CD8-positive, alpha-beta T cell (primary cell): ENCODE measurements at places on chromosomes 12 and 14.
A peak's percentile ranks its signal among the peaks of the same experiment; 100 is the strongest.

- no peak for DNase-seq
Measured at GRCh38 chr14:55122440-55122986, 6.5 kb upstream of the LGALS3 start.

GRCh38 chr14:23538050-23538718 is 13.4 kb downstream of the ZFHX2 start:
- no peak for DNase-seq

DNA sequence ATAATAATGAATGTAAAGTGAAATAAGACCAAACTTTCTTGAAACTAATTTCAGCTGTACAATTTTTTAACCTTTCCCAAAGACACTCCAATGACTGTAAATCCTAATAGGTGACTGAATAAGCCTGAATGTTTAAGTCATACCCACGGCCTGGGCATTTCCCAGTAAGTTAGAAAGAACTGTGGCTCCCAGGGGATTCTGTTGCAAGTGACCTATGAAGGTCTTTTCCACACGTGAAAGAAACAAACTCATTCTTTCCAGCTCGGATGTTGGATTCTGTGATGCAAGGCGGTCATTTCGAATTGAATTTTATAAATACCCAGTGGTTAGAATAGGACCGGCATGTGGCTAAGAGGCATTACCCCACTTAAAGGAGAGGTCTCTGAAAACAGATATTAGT is 1134.4 kb downstream of the GALC start:
- no peak for DNase-seq

DNA sequence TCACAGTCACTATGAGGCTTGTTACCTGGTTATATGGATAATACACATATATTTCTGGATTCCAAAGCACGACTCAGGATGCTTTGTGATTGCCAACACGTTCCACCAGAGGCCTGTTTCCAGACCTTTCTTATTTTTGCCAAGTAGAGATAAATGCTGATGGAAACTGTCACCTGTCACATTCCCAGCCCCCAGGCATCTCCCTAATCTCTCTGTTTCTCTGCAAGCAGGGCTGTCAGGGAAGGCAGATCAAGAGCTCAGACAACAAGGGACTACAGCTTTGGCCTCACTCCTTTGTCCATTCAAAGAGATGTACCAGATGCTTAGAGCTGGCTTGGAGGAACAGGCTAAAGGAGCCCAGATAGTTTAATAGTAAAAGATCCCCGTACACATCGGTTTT is 21.8 kb upstream of the DDHD1 start:
- DNase-seq = no peak

- DNase-seq = no peak
Measured at GRCh38 chr14:38964630-38965029, 138.4 kb downstream of the SEC23A start.

DNA sequence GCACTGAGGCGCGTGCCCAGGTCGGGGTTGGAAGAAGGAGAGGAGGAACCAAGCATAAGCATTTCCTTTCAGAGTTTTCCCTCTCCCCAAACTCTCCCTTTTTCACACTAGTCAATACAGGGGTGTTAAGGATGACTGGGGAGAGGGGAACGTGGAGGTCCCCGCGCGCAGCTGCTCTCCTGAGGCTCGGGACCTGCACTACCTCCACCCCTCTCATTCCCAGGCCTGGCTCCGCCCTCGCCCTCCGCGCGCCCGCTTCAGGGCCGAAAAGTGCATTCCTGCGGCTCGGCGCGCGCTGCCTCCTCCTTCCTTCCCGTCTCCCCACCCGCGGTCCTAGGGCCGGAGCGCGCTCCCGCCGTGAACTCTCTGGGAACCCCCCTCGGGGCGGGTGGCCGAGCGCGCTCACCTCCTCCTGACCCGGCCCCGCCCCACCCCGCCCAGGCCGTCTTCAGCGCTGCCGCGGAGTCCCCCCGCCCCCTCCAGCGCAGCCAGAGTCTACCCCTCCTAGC is 11.3 kb downstream of the RARG start:
- DNase-seq = peak; percentile 84

DNA sequence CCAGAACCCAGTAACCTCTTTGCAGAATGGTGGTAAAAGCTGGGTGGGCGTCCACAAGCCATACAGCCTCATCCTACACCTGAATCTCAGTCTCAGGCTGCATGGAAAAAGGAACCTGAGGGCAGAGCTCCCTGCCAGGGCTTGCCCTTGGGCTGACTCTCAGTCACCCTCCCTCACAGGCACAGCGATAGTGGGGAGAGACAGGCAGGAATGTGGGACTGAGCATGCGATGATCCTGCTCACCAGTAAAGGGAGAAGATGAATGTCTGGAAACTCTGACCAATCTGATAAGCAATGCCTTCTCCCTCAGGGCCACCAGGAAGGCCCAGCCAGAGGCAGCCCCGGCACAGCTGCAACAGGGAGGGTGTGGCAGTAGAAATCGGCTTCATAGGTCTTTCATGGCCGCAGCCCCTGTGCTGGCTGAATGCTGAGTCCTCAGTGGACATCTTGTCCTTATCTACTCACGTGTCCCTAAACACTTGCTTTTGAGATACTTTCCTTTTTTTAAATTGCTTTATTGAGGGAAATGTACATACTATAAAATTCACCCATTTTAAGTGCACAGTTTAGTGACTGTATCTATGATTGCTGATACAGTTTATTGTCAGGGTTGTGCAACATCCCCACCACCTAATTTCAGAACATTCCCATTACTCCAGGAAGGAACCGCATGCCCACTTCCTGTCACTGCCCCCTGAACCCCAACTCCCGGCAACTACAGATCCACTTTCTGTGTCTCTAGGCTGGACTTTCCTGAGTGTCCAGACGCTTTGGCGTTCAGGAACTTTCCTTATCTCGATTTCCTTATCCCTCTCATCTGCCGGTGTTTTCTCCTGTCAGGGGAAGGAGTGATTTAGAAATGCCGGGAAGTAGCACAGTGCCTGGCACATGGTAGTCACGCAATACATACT is 258.1 kb downstream of the PCNX1 start:
- DNase-seq = no peak

- DNase-seq = no peak
Measured at GRCh38 chr12:52285851-52286530, 5.3 kb downstream of the KRT81 start.

DNA sequence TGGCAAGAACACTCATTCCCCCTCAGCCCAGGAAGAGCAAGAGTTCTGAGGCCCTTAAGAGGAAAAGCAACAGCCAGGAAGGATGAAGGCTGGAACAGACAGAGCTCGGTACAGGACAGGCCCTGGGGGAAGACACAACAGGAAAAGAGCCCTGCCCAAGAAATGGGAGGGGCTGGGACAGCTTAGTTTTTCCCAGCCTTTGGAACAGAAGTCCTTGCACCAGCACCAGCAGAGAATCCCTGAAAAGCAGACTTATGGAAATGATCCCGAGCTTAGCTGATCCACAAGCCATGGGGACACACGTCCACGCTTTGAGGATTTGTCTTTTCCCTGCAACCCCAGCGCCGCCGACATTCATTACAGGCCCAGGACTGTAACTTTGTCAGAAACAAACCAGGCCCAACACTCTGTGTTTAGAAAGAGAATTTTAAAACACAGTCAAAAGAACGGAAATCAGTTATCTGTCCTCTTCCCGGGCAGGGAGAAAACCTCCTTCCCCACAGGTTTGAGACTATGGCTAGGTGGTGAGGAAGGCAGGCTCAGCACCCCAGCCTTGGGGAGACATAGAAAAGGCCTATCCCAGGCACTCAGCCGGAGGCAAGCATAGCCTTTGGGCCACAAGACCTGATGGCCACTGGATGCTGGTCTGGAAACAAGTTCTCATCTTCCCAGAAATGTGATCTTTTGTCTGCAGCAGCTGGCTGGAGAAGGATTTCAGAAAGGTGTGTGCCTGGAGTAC is 4.0 kb upstream of the AVIL start:
- DNase-seq = no peak

- no peak for DNase-seq
Measured at GRCh38 chr12:88406905-88407304, 173.4 kb downstream of the KITLG start.

- no peak for DNase-seq
Measured at GRCh38 chr12:62552906-62553556, 86.4 kb downstream of the MON2 start.

GRCh38 chr14:24052656-24053547 is 1.1 kb downstream of the CARMIL3 start:
- DNase-seq = no peak

- no peak for DNase-seq
Measured at GRCh38 chr14:66105815-66106214, 380.4 kb upstream of the CCDC196 start.

- DNase-seq = no peak
Measured at GRCh38 chr12:19120795-19121194, 8.7 kb upstream of the PLEKHA5 start.

GRCh38 chr12:95554532-95555071 is 3.3 kb upstream of the USP44 start:
- no peak for DNase-seq

- no peak for DNase-seq
Measured at GRCh38 chr12:23830210-23830609, 119.3 kb downstream of the SOX5 start.

GRCh38 chr12:101619858-101620761 is 25.3 kb downstream of the MYBPC1 start:
- no peak for DNase-seq

DNA sequence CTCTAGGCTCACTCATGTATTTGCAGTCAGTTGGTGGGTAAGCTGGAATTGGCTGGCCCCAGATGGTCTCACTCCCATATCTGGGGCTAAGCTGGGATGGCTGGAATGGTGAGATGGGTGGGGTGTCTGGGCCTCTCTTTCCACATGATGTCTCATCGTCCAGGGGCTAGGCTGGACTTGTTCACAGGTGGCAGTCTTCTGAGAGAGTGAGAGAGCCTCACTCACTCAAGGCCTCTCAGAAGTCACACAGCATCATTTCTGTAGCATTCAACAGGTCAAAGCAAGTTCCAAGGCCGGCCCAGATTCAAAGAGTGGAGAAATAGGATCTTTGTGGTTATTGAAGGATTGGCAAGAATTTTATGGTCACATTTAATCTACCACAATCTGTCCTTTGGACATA is 102.7 kb downstream of the UNC79 start:
- DNase-seq = no peak

GRCh38 chr12:42039577-42039976 is 105.1 kb downstream of the GXYLT1 start:
- DNase-seq = no peak

DNA sequence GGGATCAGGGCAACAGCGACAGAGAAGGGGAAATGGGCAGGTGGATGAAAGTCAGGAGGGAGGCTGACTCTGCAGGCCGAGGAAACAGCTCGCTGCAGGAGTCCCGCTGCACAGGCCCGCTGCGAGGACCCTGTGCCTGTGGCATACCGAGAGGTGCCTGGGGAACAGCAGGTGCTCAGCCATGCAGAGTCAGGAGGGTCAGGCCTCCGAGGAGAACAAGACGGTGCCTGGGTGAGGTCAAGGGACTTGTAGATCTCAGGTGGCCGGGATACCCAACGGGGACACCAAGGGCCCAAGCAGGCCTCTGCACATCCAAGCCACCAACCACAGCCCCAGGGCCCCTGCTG is 67.5 kb downstream of the NCOR2 start:
- DNase-seq = no peak
